ENCODE measurements at places on chromosomes 4 and X.

DNA sequence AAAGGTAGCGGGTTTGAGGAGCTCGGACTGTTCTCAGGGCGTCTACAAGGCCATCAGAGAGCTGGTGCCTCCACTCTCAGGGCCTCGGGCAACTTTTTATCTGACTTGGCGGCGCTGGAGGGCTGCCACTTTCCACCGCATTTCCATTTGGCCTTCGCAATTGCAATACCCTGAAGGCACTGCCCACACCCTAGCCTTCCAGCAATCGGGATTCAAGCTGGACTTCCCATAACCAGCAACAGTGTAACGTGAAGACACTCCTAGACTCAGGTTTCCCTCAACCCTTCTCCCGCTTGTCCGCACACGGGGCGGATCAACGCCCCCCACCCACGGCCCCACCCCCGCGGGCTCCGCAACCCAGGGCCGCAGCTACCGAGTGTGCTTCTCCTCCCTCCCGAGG is 50.2 kb upstream of the BCOR start:
- no peak for DNase-seq

GRCh38 chr4:15336410-15337167 is 91.2 kb upstream of the C1QTNF7 start:
- no peak for DNase-seq

- DNase-seq = no peak
These were observed 7.5 kb downstream of the DTHD1 start for GRCh38 chr4:36288731-36289426.

DNA sequence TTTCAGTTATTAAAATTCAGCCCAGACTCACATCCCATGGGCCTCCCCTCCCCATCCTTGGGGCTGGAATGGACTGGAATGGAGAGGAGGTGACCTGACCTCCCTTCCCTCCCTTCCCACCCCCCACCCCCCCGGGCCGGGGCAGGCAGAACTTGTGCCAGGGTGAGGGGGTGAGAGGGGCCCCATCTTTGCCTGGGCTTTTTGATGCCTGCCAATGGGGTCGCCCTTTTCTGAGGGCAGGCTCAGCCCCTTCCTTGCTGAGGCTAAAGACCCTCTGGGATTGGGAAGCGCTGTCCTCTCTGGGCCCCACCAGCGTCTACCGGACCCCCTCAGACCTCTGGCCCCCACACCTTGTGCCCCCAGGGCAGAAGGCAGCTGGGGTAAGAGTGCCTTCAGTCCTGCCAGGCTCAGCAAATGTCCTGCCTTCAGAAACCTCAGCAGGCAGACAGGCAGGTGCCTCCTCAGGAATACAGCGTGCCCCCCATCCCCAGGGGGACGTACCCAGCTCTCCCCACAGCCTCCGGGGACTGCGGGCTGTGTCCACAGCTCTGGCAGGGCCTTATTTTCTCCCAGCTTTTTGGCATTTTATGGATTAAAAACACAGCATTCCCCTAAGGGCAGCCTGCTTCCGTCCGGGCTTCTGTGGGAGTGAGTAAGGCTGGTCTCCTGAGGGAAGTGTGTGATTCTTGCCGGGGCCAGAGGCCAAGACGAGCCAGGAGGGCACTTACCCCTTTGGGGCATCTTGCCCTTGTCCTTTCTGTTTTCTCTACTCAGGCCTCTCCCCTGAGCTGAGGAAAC is 12.6 kb upstream of the CCNQ start:
- DNase-seq = no peak

DNA sequence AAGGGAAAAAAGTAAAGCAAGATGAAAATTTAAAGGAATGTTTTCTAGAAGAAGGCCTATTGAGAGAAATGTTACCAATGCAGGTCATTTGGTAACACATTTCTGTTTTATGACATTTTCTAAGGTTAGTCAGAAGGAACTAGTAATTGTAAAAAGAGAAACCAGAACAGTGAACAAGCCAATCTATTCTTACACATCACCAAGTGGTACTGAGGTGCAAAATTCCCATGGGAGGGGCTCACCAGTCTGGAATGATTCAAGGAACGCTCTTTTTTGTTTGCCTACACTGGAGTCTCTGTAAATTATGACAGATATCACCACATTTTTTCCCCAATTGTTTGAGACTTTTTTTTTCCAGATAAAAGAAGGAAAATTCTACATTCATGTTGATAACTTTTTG is 404.7 kb upstream of the CNKSR2 start:
- DNase-seq = no peak

DNA sequence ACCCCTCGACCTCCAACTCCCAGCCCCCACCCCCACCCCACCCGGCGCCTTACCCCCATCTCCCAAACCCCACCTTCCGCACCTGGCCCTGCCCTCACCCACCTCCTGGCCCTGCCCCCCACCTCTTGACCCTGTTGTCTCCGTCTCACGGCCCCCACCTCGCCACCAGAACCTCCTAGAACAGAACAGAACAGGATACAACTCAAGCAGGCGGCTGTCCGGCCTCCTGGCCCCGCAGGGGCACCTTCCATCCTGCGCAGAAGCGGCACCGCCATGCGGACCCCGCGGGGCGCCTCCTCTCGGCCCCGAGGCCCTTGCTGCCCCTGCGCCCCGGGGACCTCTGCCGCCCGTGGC is 354 bp downstream of the CTAG2 start:
- DNase-seq = no peak

GRCh38 chrX:130184168-130184567 is 12.4 kb downstream of the RAB33A start:
- DNase-seq = no peak

DNA sequence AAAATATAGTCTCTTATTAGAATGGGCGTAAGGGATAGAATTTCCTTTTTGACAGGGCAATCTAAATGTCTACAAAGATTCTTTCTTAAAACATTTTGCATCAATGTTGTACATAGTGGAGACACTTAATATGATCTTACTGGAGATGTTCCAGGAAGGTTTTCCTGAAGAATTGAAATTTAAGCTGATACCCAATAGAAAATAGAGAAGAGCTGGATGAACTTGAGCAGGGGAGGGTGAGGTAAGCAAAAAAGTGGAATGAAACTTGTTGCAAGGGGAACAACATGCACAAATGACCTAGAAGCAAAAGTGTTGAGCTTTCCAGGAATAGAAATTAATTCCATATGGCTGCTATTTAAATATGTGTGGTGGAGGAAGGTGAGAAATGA is 19.7 kb downstream of the SLAIN2 start:
- DNase-seq = no peak

DNA sequence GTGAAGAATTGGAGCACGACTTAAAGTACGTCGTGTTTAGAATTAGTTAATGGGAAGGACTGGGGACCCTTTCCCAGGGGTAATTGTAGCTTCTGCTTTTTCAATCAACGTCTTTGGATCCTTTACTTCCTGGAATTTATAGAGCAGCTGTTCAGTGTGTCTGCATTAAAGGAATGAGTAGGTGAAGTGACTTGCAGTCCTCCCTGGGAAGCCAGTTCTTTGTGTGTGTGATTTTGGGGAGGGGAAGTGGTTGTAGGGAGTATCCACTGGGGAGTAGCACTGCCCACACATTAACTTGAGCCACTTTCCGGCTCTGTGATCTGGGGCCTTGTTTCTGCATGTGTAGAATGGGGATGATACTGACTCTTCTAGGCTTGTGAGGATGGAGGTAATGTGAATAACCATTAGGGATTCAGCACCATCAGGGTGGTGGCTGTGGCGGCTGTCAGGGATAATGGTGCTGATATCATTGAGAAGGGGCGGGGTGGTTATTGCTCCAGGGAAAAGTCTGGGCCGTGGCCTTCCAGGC is 54.7 kb downstream of the TMEM131L start:
- DNase-seq = no peak

DNA sequence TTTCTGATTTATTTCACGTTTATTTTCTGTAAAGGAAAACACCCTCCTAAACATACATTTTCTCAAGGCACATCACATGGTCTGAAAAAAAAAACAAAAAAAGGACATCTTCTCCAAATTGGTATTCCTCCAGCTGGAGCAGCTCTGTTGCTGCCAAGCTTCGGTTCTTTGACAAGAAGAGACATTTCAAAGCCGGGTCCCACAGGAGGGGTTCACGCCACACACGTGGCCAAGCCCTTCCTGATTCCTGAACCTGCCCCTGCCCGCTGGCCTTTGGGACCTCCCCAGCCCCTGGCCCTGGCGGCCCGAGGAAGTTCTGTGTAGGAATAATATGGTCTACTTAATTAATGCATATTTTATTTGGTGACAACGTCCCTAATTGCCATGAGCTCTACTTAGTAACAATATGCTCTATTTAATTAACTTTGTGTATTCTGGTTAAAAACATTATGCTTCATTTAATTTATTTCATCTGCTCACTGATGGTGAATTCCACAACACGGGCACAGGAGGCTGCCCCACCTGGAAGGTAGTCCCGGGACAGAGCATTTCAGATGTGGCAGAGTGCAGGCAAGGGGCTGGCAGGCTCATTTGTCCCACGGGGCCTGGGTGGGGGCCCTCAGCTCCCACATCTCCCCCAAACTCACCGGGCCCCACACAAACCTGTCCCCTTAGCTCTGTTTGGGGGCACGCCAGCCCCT is 5.4 kb upstream of the RGS12 start:
- no peak for DNase-seq

- peak; percentile 63 for DNase-seq
These were observed 54.5 kb downstream of the RTL9 start for GRCh38 chrX:110412971-110413726.

GRCh38 chr4:147076728-147077127 is 131.1 kb upstream of the TTC29 start:
- no peak for DNase-seq

- no peak for DNase-seq
These were observed 90.4 kb downstream of the MOSPD2 start for GRCh38 chrX:14963447-14964236.

DNA sequence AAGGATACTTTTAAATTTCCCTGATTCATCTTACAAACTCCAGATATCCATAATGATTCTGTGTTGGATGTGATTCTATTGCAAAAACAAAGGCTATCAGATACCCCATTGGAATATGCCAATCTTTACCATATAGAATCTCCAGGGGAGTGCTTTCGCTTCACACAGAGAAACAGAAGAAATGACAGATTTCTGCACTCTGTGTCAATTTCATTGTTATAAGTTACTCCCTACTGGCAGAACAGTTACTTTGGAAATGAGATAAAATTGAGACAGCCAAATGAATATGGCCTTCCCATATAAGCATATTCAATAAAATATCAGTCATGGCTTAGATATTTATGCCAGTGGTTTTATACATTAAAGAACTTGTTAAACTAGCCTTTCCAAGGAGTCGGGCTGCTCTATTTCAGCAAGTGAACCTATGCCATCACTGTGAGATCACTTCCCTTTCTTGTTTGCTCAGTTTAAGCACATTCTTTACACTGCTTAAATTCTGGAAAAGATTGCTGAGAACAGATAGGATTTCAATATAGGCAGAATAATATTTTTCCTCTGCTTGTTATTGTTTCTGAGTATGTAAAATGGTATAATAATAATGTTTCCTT is 127.5 kb upstream of the ANXA10 start:
- no peak for DNase-seq

All from germinal center (tissue), 1 donor.